NCI-H2171 treated with DMSO at 0.1 percent for 48 hours (cell line): ENCODE measurements at places on chromosomes 6 and 20.
A peak's percentile ranks its signal among the peaks of the same experiment; 100 is the strongest.

GRCh38 chr20:57683881-57684807 is 25.7 kb downstream of the PMEPA1 start:
- no peak for DNase-seq

DNA sequence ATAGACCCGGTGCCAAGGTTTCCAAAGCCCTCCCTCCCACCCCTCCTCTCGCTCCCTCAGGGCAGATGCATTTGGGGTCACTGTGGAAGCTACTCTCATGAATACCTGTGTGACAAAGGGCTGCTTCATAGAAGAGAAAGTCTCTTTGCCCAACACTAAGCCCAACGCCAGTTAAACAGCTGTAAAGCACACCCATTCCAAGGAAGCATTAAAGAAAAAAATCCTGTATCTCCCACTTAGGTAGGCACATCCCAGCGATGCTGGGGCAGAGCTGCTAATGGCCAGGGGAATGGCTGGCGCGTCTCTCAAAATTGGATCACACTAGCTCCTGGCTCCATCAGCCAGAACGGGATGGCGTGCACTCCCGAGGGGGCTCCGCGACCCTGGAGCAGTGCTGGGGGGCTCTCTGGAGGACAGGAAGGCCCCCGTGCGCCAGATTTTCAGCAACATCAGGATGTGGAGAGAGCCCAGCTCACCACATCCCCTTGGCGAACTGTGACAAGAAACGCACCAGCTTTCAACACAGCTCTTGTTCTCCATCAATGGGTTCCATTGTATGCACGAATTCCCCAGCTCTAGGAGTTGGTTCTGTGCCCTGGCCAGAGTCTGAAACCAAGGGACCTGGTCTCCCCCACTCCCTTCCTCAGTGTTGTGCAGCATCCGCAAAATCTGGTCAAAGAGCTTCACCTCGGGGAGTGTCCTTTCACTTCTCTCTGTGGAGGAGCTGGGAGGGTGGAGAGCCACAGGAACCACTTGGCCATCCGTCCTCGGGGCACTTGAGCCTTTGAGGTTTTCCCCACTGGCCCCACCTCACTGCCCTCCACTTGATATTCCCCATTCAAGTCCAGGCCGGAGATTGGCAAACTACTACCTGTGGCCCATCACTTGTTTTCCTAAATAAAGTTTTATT is 74.1 kb downstream of the TFAP2C start:
- no peak for DNase-seq

DNA sequence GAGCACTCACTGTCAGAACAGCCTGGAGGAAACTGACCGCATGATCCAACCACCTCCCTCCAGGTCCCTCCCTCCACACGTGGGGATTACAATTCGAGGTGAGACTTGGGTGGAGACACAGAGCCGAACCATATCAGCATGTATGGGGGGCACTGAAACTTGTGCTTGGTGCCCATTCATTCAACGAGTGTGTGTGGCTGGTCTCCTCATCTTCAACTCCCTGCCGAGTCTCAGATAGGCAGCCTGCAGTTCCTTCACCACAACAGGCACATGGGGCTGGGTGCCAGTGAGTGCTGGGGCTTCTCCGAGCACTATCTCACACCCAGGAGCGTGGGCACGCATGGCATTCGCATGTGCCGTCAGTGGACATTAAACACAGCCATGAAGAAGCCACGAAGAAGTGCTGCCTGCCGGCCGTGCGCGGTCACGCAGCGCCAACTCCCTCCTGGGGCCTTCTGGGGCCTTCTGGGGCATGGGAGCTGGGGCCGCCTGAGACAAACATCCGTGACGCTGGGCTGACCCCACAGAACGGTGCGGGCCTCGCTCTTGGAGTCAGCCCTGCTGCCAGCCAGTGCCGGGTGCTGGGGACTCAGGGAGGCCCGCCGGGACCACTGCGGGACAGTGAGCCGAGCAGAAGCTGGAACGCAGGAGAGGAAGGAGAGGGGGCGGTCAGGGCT is 714 bp upstream of the RTEL1 start:
- DNase-seq = no peak

- DNase-seq = peak; percentile 44
Measured at GRCh38 chr6:135033238-135033637, 21.4 kb downstream of the HBS1L start.

- DNase-seq = no peak
Measured at GRCh38 chr6:52661551-52661950, 9.4 kb upstream of the TMEM14A start.

- peak; percentile 86 for DNase-seq
Measured at GRCh38 chr20:63071541-63072181, 64.9 kb upstream of the BHLHE23 start.

DNA sequence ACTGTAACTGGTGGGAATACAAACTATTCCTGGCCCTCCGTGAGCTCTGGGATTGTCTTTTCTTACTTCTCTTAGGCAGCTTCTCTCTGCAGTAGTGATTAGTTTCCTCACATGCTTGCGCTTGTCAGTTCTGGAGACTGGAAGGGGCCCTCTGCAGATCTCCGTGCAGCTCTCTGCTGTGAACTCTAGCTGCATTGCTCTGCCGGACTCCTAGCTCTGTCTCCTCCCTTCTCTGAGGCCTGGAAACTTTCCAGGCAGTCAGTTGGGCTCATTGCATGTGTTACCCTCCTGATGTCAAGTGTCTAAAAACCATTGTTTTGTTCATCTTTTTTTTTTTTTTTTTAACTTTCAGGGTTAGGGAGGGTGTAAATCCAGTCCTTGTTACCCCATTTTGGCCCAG is 102.3 kb downstream of the CTNNBL1 start:
- peak; percentile 47 for DNase-seq

DNA sequence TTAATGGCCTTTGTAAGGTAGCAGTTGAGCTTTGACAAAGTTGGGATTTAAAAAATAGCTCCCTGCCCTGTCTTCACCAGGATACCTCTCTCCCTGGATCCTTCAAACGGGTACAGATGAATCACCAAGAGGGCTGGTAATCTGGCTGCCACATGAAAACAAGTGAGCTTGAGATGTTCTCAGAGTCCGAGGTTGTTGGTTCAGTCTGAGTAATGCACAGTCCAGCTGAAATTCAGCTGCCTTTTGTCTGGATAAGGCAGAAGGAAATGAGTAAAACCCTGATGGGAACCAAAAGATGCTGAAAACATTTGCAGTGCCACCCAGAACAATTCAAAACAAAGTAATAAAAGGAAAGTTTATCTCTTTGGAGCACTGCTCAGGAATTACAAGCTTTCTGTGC is 86.8 kb downstream of the GJA1 start:
- no peak for DNase-seq

GRCh38 chr6:3213334-3213695 is 14.1 kb downstream of the TUBB2B start:
- no peak for DNase-seq

- DNase-seq = no peak
Measured at GRCh38 chr6:80478030-80478429, 371.6 kb downstream of the BCKDHB start.

- no peak for DNase-seq
Measured at GRCh38 chr20:33669224-33669623, 2.5 kb downstream of the ACTL10 start.

DNA sequence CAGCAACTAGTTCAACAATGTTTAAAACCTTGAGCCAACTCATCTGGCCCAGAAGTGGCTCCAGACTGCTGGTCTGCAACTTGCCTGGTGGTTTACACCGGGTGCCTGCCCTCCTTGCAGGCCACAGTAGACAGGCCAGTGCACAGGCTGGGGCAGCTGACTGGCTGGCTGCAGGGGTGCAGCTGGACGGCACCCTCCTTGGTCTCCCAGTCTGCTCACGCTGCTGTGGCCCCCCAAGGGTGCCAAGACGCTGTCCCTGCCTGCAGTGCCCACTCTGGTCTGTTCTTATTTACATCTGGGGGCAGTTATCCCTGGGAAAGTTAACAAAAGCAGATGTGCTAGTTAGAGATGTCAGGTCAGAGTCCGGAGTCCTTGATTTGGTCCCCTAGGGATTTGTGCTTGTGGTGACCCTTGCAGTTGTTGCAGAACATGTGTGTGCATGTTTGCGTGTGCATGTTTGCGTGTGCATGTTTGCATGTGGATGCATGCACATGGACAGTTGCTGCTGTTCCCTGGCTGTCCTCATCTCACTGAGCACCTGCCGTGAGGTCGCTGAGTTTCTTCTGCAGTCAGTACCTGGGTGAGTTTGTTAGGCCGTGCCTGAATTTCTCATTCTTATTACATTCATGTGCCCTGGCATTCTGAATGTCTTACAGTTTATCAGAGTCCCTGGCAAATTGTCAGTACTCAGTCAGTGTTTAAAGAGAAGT is 48.2 kb upstream of the IRF4 start:
- DNase-seq = no peak

- no peak for DNase-seq
Measured at GRCh38 chr6:11033825-11034224, 10.3 kb downstream of the ELOVL2 start.

DNA sequence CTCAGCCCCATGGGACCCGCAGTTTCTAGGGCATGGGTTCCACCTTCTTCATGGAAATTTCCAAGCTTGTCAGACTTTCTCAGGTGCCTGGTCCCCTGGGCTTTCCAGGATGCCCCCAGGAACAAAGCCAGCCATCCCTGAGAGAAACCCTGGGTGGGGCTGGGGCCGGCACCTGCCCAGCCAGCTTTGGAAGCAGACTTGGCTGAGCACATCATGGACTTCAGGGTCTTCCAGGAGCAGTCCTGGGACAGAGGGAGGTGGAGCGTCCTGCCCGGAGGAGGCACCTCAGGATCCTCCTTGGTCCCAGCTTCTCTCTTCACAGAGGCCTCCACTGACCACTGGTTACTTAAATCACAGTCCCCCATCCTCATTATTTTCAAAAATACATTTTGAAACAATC is 13.5 kb downstream of the MYT1 start:
- no peak for DNase-seq

GRCh38 chr6:131003488-131004386 is 59.3 kb downstream of the EPB41L2 start:
- DNase-seq = no peak

DNA sequence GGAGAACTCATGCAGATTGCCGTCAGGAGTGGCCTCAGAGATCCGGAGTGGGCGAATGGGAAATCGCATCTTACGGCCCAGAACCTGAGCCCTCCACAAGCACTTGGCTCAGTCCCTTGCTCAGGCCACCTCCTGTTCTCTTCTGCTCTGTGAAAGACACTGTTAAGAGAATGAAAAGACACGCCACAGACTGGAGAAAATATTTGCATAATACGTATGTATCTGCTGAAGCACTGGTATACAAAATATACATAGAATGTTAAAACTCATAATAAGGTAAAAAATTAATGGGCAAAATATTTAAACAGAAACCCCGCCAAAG is 838 bp upstream of the POM121L2 start:
- DNase-seq = no peak

DNA sequence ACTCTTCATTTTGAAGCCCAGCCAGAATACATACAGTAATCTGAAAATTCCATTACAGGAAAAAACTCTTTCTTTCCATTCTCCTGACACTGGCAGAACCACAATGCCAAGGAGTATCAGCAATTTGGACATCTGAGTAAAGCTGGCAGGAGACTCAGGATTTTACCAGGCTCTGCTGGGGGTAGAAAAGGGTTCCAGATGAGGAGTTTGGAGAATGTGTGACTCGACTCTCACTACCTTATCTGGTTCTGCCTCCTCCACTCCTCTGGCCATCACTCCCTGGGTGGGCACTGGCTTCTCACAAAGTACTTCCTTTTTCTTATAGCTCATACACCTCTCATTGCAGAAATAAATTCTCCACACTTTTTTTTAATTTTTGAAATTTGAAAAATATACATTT is 10.6 kb upstream of the WFDC8 start:
- no peak for DNase-seq

GRCh38 chr6:34018026-34018425 is 127.9 kb downstream of the GRM4 start:
- DNase-seq = no peak

- no peak for DNase-seq
Measured at GRCh38 chr20:2364044-2364443, 16.7 kb upstream of the TGM6 start.

DNA sequence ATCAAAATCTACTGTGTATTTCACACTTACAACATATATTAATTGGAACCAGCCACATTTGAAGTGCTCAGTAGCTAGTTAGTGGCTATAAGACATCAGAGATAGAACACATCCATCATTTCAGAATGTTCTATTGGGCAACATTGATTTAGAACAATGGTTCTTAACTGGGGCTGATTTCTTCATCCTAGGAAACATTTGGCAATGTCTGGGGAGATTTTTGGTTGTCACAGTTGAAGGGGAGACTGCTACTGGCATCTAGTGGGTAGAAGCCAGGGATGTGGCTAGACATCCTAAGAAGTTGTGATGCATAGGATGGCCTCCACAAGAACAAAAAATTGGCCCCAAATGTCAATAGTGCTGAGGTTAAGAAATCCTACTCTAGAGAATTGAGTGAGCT is 132.5 kb downstream of the OLIG3 start:
- no peak for DNase-seq

- DNase-seq = no peak
Measured at GRCh38 chr6:144265390-144265789, 19.7 kb upstream of the UTRN start.

- no peak for DNase-seq
Measured at GRCh38 chr20:63262836-63263235, 8.6 kb upstream of the NKAIN4 start.

DNA sequence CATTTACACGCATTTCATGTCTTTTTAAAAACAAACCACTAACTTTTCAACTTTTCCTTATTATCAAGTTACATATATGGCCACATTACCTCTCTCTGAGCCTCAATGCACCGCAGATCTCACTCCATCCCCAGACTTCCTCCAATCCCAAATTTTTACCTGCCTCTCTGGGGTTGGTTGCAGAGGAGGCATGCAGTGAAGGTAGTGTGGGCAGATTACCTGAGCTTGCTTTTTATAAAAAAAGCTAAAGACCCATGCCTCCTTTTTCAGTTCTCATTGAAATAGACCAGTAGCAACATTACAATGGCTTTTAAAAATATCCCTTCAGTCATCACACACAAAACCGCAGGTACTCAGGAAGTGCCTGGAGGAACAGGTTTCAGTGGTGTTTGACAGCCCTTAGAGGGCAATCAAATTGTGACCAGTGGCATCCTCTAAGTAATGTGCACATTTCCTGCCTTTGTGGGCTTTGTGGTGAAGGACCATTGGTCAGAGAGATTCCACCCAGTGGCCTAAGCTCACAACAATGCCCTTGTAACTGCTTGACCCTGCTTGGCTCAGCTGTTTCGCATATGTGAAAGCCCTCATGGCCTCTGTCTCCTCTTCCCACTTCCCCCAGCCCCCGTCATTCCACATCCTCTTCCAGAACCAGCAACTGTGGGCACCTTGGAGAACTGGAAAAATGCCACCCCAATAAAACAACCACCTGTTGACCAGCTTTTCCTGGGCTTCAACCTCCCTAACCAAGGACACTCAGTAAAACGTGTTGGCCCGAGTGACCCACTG is 30.2 kb upstream of the IL17A start:
- no peak for DNase-seq

GRCh38 chr6:112682071-112682470 is 334.9 kb downstream of the RFPL4B start:
- DNase-seq = no peak

DNA sequence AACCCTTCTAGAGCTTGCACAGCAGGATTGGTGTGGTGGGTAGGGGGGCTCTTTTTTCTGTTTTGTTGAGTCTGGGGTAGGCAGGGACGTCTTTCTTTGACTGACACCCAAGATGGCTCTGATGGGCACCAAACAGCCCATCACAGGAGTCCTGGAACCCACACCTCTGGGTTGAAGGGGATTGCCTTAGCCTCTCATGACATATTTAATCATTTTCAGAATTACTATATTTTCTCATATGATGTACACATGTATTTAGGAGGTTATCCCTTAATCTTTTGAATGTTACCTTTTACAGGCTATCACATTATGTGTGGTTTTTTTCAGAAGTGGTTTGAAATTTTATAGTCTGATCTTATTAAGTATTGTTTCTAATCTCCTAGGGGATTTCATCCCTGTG is 64.6 kb downstream of the RPP40 start:
- no peak for DNase-seq

- DNase-seq = no peak
Measured at GRCh38 chr6:149170564-149171452, 146.7 kb upstream of the TAB2 start.
